ENCODE measurements at places on chromosomes 7 and 10.
A peak's percentile ranks its signal among the peaks of the same experiment; 100 is the strongest.

- no peak for DNase-seq
Observed at GRCh38 chr10:50461834-50462233, 161.9 kb downstream of the SGMS1 start.

DNA sequence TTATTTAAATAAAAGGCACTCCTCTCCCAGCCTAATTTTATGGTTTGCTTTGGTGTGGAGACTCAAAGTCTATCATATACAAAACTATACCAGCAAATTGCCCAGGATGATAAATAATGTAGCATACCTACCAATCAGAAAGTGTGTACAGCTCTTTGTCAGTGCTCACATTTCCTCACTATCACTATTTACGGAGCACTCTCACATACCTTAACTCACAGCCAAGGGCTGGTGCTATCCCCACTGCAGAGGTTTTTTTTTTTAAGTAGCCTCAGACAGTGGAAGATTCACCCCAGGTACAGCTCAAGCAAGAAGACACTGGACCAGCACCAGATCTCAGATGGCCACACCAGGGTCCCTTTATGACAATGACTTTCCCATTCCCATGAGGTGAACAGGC lies 2.5 kb downstream of the PDLIM1 start:
- peak; percentile 4 for DNase-seq

DNA sequence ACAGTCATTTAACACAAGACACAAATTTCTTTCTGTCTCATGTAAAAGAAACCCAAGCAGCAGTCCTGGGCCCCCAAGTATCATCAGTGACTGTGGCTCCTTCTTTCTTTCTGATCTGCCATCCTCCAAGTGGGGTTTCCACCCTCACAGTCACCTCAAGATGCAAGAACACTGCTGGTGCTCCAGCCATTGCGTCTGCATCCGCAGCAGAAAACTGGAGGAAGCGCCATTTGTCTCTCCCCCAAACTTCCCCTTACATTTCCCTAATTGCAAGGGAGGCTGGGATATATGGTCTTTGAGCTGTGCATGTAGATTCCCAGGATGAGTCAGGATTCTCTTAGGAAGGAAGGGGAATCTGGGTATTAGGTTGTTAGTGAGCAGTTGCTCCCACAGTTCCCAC lies 60.9 kb upstream of the GNA12 start:
- no peak for DNase-seq

- DNase-seq, result no peak
Observed at GRCh38 chr10:98328163-98328562, 60.2 kb upstream of the LOXL4 start.

All from NCI-H526 treated with DMSO at 0.1 percent for 48 hours (cell line).